ENCODE measurements at places on chromosomes 6 and 20. TPM values are rescaled to one million over a fixed set of nuclear protein-coding genes. Genes with fewer than 3 reads are reported as not detected.

- no peak overlapping the region for H3K4me3 ChIP-seq
- H3K4me1 ChIP-seq: peaks cover 5% of the 10 kb centered on the region
- no peak overlapping the region for H3K27ac ChIP-seq
- no peak for DNase-seq
- no peaks in the 10 kb centered on the region for H3K36me3 ChIP-seq
- H3K27me3 ChIP-seq: no peaks in the 10 kb centered on the region
These were observed 41.1 kb upstream of the GTSF1L start for GRCh38 chr20:43767686-43768474.

DNA sequence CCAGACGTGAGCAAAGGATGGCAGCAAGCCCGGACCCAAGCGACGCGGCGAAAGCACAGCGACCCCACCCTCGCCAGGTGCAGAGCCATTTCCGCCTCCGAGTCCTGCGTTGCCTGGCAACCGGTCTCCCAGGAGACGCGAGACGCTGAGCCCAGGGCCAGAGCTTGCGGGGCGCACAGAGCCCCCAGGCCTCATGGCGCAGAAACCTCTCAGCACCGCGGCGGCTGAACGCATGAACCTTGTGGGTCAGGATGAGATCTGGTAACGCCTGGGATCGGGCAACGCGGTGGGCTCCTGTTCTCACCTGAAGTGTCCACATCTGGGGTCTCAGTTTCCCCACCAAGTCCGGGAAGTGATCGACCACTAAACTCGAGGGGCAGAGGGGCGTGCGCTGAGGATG, 77.7 kb downstream of the ANKRD60 start:
- no peaks in the 10 kb centered on the region for H3K36me3 ChIP-seq
- no peak for DNase-seq
- H3K27me3 ChIP-seq: no peaks in the 10 kb centered on the region

GRCh38 chr20:51135926-51136715, 113.2 kb upstream of the KCNG1 start:
- no peak overlapping the region for H3K27ac ChIP-seq
- H3K4me3 ChIP-seq: no peak overlapping the region
- peak; percentile 15 for DNase-seq
- no peaks in the 10 kb centered on the region for H3K36me3 ChIP-seq
- H3K4me1 ChIP-seq: no peaks in the 10 kb centered on the region

DNA sequence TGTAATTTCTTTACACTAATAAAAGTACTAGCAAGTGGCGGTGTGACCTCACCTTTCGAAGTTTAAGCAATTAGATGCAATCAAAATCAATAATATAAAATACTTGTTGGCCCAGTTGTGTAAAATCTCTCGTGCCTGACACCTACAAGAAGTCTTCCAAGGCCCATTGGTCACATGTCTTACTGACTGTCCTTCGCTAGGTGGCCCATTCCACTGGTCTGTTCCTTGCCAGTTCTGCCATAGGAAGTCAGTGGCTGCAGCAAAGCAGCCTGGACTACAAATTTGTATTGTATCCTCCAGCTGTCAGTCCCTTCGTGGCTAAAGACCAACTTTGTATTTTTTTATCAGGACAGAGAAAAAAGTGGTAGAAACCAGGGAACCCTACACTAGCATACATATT, 61.8 kb downstream of the CYB5R4 start:
- H3K4me1 ChIP-seq: peaks cover 3% of the 10 kb centered on the region
- peaks cover 3% of the 10 kb centered on the region for H3K36me3 ChIP-seq
- no peaks in the 10 kb centered on the region for H3K27me3 ChIP-seq
- no peak overlapping the region for H3K4me3 ChIP-seq
- H3K27ac ChIP-seq: no peak overlapping the region
- no peak for DNase-seq

DNA sequence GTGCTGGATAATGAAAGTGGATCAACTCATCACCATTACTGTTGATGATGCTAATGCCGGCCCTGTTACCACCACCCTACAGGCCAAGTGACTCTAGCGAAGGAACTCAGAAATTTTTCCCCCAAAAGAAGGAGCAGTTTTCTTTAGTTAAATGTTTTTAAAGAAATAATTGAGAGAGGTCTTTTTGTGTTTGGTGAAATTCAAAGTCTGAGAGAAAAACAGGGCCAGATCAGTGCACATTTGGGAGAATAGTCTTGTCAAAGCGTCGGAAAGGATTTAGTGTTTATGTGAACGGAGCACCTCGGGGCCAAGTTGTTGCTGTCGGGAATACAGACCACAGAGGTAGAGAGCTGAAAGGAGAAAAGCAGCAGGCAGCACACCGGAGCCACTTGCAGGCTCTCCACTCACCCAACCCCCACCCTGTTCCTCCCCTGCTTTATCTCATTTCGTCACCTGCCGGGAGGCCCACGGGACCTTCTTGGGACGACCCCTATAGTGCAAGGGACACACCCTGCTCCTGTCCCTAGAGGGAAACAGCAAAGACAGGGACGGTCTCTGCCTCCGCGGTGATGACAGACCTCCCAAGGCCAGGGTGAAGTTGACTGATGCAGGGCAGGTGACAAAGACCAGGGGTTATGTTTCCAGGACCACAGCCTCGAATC, 6.8 kb downstream of the TFAP2B start:
- H3K4me3 ChIP-seq: no peak overlapping the region
- no peak for DNase-seq
- H3K36me3 ChIP-seq: no peaks in the 10 kb centered on the region
- H3K27ac ChIP-seq: no peak overlapping the region
- peaks cover 5% of the 10 kb centered on the region for H3K27me3 ChIP-seq

DNA sequence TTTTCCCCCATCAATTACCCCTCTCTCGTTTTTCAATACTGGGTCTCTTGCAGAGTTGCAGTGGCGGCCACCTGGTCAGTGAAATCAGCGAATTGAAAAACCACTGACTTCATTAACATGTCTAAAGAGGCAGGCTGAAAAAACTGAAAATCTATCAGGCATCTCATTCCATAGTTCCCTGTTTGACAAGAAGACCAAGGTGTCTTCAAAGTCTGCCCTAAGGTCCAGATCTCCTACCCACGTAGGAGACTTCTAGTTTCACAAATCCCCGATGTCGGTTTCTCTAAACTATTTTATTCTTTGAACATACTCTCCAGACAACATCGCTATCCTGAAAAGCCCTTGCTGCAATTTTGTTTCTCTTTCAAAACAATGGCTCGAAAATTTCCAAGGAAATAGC, 796 bp upstream of the TUBB start:
- H3K27ac ChIP-seq: peak overlapping the region; percentile 59
- DNase-seq: no peak
- H3K27me3 ChIP-seq: no peaks in the 10 kb centered on the region
- peak overlapping the region; percentile 89 for H3K4me3 ChIP-seq
- H3K36me3 ChIP-seq: peaks cover 17% of the 10 kb centered on the region

DNA sequence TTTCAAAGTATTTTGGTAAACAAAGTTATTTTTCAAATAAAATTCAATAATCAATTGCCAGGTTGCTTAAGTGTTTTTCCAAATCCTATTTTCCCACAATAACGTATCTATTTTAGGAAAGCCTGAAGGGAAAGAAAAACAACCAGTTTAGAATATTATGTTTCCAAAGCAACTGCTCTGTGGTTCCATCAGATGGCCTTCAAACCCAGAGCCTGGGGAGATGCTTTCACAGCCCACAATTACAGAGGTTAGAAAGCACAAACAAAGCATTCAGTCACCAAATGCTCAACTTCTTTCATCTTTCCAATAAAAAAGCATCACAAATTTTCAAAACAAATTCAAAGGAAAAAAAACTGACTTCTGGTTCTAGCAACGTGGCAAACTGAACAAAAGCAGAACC, 66.0 kb downstream of the ELOVL5 start:
- peaks cover 4% of the 10 kb centered on the region for H3K36me3 ChIP-seq
- H3K27ac ChIP-seq: peak overlapping the region; percentile 35
- H3K27me3 ChIP-seq: no peaks in the 10 kb centered on the region
- peaks cover 9% of the 10 kb centered on the region for H3K4me1 ChIP-seq
- no peak overlapping the region for H3K4me3 ChIP-seq

GRCh38 chr6:7087491-7087979, 20.2 kb upstream of the RREB1 start:
- H3K27me3 ChIP-seq: no peaks in the 10 kb centered on the region
- no peaks in the 10 kb centered on the region for H3K36me3 ChIP-seq
- no peaks in the 10 kb centered on the region for H3K4me1 ChIP-seq

- H3K36me3 ChIP-seq: no peaks in the 10 kb centered on the region
- no peak overlapping the region for H3K4me3 ChIP-seq
- no peak for DNase-seq
These were observed 88.4 kb downstream of the HFE start for GRCh38 chr6:26175428-26176181.

- no peaks in the 10 kb centered on the region for H3K4me1 ChIP-seq
- no peak overlapping the region for H3K27ac ChIP-seq
- no peaks in the 10 kb centered on the region for H3K36me3 ChIP-seq
- DNase-seq: no peak
These were observed 358.4 kb upstream of the RGS17 start for GRCh38 chr6:153489479-153489878.

GID8 gene
- 9.2 TPM for total RNA-seq

GLP1R gene
- total RNA-seq: not detected

SMPD2 gene
- 14.2 TPM for total RNA-seq

CNR1 gene
- 35.0 TPM for total RNA-seq

IL17F gene
- not detected for total RNA-seq

FOXC1 gene
- total RNA-seq: 125 TPM

EDEM2 gene
- total RNA-seq: 20.3 TPM

MOG gene
- total RNA-seq: not detected

Data from ascending aorta (tissue), 2 donors.